Left renal cortex interstitium (tissue), 4 donors: ENCODE measurements at places on chromosomes 7 and 10.

DNA sequence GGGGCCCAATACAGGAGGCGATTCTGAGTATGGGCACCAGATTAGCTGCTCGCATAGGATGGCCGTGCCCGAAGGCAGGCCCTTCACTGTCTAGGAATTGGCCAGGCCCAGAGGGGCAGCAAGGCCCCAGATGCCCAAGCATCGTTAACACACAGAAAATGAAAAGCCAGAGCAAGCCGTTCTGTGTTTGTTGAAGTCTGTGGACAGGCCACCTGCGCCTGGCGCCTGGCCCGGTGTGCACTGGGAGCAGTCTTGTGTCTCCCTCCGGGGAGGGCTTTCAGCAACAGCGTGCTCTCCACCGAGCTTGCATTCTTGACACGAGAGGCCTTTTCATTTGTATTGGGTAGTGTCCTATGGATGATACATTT lies 34.5 kb upstream of the TTYH3 start:
- no peak for DNase-seq

DNA sequence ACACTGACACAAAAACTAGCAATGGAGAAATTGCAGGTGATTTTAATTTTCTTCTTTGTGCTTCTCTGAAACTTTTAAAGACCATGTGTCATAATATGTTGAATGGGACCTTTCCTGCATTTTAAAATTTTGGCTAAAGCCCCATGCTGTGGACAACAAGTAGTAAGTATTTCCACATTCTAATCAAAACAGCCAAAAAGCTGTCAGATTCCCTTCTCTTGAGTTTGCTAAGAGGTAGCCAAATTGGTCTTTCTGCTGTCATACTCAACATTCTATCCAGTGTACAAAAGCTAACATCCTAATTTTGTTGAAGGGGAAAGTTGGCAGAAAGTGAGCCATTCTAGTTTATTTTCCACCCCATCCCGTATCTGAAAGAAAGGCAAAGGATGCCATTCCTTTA lies 447.6 kb downstream of the TFEC start:
- DNase-seq, result no peak

DNA sequence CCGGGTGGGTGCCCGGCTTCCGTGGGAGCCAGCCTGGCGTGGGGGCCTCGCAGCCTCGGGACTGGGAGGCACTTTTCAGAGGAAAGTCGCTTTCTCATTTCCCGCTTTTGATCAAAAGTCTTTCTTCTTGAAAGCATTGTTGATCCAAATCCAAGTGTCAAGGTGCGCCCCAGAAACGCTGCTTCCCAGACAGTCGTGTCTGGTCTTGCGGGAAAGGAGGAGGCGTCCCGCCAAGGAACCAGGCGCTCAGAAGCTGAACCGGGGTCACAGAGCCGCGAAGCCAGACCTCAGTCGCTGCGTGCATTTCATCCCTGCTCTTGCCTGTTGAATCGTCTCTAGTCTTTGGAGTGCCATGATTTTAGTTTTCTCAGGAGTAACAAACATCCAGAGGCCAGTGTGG lies 1.1 kb upstream of the BNIP3 start:
- no peak for DNase-seq

DNA sequence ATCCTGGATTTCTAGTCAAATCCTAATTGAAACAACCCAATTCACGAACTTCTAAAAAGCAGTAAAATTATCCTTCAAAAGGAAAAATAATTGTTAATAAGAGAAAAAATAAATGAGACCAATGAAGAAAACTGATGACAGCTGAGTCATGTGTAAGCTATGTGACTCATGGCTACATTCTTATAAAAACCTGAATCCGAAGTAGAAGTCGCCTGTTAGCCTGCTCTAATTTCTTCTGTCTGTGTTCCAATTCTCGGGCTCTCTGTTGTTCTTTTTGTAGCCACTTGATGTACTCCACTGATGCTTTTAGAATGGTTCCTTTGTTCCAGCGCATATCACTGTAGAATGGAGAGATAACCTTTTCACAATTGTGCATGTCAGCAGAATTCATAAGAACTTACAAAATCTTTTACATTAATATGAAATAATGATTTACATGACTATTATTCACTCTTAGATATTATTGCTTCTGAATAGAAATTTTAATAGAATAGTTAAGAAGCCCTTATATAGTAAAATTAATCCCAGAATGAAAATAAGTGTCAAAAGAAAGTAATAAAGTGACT lies 88.8 kb downstream of the TFEC start:
- no peak for DNase-seq

- no peak for DNase-seq
Measured at GRCh38 chr7:27211764-27212204, 11.9 kb upstream of the HOXA13 start.

DNA sequence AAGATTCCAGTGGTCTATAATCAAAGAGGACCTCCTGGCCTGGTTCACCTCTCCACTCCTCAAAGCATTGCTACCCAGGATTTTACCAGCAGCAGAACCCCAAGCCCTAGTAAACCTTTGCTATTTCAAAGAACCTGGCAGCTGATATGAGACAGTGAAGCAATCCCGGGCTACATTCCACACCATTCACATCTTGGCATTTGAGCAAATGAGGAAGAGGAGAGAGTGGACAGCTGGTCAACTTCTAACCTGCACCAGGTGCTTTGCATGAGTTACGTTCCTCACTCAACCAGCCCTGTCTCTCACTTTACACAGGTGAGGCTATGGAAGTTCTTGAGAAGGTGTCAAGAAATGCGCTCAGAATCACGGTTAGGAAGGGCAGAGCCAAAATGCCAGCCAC lies 1.1 kb downstream of the CCDC3 start:
- DNase-seq, result no peak

DNA sequence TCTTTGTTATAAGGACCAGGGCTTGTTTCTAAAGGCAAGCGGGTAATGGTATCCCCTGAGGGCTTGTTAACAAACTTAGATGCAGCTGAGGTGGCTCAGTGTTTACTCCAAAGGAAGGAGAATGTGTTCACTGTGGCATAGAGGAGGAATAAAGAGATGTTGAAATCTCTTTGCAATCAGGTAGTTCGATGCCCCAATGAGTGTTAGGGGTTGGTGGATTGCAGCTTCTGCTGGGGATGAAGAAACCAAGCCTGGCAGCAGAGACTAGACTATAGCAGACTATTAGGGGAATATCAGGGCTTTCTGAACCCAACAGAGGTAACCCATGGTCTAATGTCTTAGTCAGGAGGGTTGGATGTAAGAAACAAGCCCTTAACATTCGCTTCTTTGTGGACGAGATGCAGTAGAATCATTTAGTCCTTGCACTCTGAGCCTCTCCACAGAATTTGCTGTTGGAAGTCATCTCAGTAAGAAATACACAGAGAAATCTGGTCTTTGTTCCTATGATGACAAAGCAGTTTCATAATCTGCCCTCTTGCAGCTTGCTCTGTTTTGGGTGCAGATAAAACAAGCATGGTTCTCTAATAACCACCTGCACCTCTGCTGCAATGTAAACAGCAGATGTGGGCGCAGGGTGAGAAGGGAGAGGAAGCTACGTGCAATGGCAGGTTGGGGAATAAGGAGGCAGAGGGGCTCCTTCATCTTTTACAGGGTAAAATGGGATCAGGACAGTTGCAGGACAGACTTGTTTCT lies 108.6 kb downstream of the NRF1 start:
- no peak for DNase-seq

- no peak for DNase-seq
Measured at GRCh38 chr7:43750016-43750887, 8.2 kb upstream of the BLVRA start.

- no peak for DNase-seq
Measured at GRCh38 chr7:22907805-22908204, 85.2 kb upstream of the TOMM7 start.

DNA sequence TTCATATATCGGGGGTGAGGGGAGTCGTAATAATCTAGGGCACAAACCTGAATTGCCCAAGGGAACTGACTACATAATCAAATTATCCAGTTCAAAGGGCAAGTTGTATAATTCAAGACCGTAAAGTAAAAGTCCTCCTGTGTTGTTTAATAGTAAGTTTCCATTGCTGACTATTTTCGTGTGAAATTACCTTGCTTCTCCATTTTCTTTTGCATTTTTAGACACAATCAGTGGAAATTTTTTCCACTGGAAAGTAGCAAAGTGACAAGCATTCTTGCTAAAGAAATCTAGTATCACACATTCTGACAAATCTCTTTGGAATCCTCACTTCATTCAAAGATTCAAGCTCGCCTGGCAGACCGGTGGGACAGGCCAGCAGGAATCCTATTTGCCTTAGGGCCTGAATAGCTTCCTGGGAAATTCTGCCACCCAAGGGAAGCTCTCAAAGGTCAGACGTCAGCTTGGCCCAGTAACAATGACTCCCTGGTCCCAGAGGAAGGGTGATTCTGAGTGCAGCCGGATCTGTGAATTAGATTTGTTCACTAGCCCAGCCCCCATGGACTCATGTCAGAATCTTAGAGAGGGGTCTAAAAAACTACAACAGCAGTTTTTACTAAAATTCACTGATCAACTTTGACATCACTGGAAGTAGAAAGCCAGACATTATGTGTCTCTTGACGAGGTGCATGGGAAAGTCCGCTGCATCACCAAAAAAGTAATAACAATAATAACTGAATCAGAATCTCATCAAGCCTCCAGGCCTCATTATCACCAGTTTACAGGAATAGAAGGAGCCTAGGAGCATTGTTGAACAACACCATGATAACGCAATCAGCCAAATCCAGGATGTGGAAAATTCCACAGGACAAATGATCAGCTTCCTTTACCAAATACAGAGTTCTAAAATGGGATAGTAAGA lies 161.0 kb downstream of the SKIDA1 start:
- DNase-seq, result no peak

GRCh38 chr7:149495785-149496641 lies 1.6 kb downstream of the ZNF746 start:
- peak; percentile 27 for DNase-seq

GRCh38 chr10:80161321-80162083 lies 29.0 kb downstream of the PLAC9 start:
- no peak for DNase-seq

GRCh38 chr10:127368929-127369328 lies 172.5 kb upstream of the INSYN2A start:
- no peak for DNase-seq

GRCh38 chr10:100829933-100830727 lies 82.6 kb upstream of the SLF2 start:
- no peak for DNase-seq

- DNase-seq, result no peak
Measured at GRCh38 chr10:49139028-49139845, 5.4 kb upstream of the FAM170B start.

GRCh38 chr7:17660116-17660515 lies 280.2 kb downstream of the SNX13 start:
- DNase-seq, result no peak

DNA sequence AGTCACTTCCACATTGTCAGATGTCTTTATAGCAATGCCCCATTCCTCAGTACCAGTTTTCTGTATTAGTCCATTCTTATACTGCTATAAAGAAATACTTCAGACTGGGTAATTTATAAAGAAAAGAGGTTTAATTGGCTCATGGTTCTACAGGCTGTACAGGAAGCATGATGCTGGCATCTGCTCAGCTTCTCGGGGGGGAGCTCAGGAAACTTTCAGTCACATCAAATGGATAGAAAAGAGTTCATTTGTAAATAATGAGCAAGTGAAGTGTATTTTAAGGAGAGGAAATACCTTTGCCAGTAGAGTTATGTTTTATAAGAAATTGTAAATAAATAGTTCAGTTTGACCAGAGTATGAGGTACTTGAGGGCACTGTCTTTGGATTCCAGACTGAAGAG lies 50.5 kb downstream of the TMEM60 start:
- no peak for DNase-seq

DNA sequence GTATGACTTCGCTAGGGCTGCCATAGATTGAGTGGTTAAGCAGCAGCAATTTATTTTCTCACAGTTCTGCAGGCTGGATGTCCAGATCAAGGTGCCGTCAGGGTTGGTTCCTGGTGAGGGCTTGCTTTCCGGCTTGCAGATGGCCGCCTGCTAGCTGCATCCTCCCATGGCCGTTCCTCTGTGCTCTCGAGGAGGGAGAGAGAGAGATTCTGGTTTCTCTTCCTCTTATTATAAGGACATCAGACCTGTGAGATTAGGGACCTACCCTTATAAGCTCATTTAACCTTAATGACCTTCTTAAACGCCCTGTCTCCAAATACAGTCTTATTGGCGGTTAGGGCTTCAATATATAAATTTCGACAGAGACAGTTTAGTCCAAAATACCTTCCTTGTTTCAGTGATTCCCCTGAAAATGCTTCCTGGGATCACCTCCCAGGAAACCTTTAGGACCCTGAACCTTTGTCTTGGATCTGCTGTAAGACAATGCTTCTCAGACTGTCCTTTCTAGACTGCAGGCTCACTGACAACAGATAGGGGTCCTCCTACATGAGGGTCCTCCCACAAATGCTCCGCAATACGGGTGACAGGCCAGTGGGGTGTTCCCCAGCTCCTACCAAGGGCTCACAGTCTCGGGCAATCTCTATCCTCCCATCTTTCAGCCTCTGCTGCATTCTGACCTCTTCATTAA lies 82.5 kb upstream of the BAIAP2L1 start:
- DNase-seq, result no peak

GRCh38 chr7:107934991-107935770 lies 44.2 kb downstream of the DLD start:
- no peak for DNase-seq

DNA sequence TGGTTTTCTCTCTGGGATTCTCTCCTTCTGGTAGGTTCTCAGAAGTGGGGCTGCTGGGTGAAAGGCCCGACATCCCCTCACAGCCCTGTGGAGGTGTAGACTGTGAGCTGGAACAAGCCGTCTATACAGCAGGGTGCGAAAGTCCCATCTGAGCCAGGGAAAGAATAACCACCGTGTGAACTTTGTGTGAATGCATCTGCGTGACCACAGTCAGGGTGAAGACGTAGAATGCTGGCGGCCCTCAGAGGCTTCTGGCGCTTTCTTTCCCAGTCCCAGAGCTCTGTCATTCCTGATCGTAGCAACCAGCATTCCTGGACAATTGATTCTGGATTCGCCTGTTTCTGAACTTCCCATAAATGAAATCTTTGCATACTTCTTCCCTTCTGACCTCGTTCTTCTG lies 30.0 kb downstream of the ELFN1 start:
- DNase-seq, result no peak
